ENCODE measurements at places on chromosomes 12 and 14.

DNA sequence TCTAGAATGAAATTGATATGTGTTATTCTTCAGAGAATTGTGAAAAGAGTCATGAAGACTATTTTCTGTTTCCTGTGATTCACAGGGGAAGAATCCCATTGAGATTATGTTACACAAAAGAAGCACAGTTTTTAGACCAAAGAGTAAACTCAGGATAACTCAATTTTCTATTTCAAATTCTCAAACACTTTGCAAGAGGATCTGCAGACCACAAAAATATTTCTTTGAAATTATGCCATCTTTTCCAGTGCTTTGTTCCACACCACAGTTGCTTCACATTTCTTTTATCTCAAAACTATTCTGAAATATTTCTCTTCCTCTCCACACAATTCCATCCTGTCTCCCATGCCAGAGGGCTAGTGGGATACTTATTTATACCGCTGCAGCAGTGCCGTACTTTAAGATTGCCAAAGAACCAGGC is 188.9 kb upstream of the FOXG1 start:
- ATAC-seq = no peak

DNA sequence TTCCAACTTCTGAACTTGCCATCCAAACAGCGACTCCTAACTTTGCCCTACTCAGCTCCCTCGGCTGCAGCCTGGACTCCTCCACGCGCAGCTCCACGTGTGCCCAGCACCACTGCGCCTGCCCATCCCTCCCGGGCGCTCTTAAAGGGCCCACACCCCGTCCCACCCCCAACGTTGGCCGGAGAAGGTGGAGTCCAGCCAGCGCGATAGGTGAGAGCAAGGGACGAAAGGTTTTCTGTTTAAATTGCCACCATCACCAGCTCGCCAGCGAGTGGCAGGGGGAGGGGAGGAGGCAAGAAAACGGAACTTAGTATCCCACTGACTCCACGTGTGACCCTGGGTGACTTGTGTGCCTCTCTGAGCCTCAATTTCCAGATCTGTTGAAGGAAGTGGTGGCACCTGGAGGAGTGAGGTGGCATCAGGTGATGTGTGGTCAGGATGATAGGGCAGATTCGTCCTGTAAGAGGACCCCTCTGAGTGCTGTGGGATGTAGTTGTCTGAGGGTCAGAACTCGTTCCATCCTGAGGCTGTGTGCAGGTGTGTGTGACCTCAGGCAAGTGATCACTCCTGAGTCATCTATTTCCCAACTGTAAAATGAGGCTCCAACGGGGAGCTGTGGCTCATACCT is 59.7 kb downstream of the TRPV4 start:
- no peak for ATAC-seq

- no peak for ATAC-seq
Observed at GRCh38 chr14:97196336-97196735, 399.2 kb downstream of the VRK1 start.

DNA sequence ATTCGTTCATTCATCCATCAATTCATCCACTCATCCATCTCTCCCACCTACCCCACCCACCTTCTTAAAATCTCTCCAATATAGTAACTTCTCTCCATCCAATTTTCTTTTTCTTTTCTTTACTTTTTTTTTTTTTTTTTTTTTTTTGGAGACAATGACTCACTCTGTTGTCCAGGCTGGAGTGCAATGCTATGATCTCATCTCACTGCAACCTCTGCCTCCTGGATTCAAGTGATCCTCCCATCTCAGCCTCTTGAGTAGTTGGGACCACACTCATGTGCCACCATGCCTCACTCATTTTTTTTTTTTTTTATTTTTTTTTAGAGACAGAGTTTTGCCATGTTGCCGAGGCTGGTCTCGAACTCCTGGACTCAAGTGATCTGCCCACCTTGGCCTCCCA is 118.4 kb downstream of the SUDS3 start:
- no peak for ATAC-seq

GRCh38 chr14:56322531-56322930 is 204.3 kb downstream of the PELI2 start:
- no peak for ATAC-seq

DNA sequence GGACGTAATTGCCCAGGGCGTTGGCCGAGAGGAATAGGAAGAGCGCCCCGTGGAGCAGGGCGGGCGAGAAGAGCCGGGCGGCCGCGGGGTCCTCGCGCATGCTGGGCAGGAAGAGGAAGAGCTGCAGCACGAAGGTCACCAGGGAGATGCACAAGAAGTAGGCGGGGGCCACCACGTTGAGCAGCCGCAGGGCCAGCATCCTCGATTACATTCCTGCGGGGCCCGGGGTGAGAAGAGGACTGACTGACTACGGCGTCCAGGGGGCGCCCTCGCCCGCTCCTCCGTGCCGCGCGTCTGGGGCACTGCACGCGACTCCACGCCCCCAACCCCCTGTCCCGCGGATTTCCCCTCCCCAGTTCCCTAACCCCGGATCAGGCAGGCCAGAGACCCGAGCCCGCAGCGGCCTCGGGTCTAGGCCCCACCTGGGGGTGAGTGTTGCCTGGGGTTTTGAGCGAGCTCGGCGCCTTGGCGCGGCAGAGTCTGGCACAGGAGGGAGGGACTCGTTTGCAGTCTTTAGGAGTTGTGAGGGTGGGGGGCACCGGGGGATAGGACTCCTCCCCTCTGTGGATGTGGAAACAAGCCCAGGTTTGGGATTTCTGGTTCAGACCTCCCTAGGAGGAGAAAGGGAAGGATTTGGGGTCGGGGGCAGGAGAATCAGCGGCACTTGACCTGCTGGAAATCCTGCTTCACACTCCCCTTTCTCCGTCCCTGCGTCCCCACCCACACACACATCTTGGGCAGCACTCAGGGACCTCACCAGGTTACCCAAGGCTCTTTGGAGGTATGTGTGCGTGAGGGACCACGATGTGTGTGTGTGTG is 1.8 kb downstream of the ZDHHC22 start:
- ATAC-seq = peak; percentile 23

DNA sequence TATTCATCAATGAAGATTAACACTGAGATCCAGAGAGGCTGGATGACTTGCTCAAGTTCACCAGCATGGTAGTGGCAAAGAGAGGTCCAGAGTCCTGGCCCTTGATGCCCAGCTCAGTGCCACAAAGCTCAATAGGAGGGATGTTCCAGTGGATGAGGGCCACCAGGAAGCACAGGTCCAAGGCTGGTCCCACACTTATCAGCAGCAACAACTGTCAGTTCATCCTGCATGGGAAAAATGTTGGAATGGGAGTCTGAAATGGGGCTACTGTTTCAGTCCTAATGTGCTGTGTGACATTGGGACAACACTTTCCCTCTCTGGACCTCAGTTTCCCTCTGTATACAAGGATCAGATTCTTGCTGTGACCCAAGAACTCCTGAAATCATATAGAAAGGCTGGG is 11.2 kb downstream of the SERPINA5 start:
- no peak for ATAC-seq

All from activated CD4-positive, CD25-positive, alpha-beta regulatory T cell treated with anti-CD3 and anti-CD28 coated beads, Interleukin-2, amount 50 U/mL, for 24 hours (primary cell).